ENCODE measurements at places on chromosomes 13 and 19. TPM values are rescaled to one million over a fixed set of nuclear protein-coding genes. Genes with fewer than 3 reads are reported as not detected.

- no peak for DNase-seq
Measured at GRCh38 chr13:78323848-78324247, 279.5 kb downstream of the POU4F1 start.

DNA sequence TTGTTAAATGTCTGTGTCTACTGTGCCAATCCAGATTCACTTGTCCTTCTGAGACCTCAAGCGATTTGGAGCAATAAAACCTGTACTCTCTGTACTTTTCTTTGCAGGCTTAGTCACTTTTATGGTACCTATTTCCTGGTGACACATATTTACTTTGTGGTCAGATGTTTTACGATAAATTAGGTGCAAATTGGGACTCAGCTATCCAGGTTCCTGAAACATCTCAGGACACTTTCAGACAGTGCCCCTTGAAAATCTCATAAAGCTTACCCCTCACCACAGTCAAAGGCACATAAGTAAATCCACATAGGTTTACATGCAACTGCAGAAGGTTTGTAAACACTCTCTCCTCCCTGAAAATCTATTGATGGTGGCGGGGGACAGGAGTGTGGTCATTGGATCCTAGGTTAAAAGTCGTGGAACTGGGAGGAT is 438.8 kb downstream of the EFNB2 start:
- DNase-seq, result no peak

DNA sequence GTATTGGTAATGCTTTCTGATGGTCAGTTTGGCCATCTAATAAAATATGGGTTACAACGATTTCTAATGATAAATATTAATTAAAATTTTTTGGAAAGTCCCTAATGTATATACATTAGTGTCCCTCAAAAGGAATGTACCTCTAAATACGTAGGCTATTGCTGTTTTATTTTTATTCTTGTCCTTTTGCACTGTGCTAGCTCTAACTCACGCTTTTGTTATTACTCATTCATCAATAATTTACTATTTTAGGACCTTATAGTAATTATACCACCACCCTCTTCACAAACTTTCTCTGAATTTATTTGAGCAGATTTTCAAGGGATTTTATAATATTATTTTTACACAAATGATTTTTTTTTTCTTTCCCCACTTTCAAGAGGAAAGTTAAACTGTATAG is 795.9 kb upstream of the PCDH9 start:
- DNase-seq, result no peak

- DNase-seq, result no peak
Measured at GRCh38 chr19:32642771-32643170, 32.2 kb downstream of the ANKRD27 start.

DNA sequence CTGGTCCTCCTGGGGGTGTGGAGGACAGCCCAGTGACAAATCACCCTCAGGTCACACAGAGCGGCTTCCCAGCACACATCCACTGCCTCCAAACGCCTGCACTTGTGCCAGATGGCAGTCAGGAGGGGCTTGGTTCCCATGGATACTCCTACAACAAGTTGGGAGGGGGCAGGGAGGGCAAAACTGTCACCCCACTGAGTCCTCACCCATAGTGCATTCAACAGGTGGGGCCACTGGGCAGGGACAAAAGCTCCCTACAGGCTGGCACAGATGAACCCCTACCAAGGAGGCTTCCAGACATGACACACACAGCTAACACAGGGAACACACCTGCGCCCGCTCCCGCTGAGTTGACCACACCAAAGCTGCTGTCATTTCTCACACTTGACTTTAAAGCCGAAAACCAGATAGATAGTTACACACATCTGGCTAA is 120.5 kb downstream of the STK24 start:
- DNase-seq, result no peak

DNA sequence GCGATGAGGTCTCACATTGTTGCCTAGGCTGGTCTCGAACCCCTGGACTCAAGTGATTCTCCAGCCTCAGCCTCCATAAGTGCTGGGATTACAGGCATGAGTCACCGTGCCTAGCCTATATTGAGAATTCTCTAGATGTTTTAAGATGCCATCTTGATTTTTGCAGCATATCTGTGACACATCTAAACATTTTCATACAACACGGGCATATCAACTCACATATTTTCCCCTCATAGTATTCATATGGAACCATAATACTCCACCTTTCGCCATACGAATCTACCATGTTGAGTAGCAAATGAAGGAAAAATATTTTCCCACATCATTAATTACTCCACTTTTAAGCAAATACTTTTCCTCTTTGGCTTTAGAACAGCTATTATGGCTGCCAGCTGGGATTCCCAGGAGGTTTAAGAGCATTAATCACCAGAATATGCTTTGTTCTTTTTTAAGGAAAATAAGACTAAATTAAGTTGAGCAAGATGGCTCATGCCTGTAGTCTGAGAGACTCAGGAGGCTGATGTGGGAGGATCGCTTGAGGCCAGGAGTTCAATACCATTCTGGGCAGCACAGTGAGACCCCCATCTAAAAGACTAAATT is 56.9 kb upstream of the GTF2F2 start:
- DNase-seq, result no peak

DNA sequence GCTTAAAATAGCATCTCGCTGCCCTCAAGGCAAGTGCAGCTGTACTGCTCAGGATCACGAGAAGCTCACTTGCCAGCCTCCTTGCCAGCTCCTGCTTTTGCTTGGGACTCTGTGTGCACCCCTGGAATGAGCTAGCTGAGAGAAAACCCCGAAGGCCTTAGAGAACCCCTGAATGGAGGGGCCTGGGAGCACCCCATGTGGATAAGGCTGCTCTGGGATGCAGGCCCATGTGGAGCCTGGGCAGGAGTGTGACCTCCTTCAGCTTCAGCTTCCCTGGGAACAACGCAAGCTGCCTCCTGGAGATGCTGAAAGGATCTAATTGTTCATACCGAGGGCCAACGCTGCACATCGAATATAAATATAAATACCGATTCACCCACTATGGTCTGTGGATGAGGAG is 109.2 kb downstream of the HSPH1 start:
- DNase-seq, result no peak

DNA sequence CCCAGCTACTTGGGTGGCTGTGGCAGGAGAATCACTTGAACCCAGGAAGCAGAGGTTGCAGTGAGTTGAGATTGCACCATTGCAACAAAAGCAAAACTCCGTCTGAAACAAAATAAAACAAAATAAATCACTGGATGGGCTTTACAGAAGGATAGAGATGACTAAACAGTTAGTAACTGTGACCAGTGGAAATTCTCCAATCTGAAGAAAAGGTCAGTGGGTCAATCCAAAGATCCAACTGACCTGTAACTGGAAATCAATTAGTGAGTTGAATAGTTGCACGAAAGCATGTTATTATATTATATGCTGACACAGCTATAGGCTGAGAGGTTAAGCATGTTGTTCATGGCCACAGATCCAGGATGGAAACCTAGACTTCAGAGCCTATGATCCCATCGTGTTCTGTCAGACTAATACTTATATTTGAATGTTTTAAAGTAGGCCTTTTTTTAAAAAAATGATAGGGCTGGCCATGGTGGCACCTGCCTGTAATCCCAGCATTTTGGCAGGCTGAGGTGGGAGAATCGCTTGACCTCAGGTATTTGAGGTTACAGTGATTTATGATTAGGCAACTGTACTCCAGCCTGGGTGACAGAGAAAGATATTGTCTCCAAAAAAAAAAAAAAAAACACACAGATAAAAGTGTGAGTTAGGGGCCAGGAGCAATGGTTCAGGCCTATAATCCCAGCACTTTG is 1.4 kb downstream of the ECH1 start:
- no peak for DNase-seq

DNA sequence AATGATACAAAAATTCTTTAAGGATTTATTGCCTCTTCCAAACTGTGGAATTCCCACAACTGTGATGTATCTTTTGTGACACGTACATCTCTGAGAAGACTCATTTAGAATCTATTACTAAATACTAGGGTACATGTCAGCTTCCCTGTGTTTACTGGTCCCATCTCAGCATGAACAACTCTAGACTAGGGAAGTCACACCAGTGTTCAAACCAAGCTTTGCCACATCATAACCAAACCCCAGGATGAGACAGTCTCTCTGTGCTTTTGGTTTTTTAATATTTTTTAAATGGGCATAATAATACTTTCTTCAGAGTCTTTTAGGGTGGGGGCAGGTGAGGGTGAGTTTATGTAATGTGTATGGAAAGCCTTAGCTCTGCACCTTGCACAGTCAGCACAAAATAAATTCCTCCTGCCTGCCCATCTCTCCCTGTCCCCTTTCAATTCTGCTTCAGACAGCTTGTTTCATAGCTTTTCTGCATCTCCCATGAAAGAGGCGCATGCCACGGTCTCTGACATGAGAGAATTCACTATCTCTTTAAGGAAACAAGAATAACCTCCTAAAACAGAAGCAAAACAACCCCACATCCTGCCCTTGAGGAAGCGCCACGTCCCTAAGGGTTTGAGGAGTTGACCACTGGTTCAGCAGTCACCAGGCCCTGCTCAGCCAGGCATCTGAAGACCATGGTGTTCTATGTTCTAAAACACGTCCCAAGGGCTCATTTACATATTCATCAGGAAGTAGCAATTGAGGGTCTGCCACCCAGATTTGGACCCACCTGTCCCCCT is 174.5 kb downstream of the USP12 start:
- DNase-seq, result no peak

DNA sequence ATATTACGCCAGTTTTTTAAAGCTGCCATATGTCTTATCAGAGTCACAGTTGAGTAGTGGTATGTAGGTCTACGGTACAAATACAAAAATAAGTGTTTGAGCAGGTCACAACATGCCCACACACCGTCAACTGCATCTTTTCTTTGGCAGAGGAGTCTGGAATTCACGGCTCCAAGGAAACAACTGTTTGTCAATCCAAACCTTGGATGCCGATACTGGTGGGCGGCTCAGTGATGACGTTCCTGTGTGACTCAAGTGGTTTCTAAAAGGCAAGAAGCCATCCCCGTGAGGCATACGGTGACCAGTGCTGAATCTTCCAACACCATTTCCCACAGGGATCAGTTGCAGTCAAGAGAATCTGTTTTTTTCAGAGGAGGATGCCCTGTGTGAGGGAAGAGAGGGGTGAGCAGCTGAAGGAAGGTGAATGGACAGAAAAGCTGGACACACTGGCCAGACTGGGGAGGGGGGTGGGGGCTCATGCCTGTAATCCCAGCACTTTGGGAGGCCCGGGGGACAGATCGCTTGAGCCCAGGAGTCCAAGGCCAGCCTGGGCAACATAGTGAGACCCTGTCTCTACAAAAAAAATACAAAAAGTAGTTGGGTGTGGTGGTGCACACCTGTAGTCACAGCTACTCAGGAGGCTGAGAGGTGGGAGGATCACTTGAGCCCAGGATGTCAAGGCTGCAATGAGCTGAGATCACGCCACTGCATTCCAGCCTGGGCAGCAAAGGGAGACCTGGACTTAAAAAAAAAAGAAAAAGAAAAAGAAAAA is 22.8 kb upstream of the CEBPG start:
- DNase-seq, result no peak

DNA sequence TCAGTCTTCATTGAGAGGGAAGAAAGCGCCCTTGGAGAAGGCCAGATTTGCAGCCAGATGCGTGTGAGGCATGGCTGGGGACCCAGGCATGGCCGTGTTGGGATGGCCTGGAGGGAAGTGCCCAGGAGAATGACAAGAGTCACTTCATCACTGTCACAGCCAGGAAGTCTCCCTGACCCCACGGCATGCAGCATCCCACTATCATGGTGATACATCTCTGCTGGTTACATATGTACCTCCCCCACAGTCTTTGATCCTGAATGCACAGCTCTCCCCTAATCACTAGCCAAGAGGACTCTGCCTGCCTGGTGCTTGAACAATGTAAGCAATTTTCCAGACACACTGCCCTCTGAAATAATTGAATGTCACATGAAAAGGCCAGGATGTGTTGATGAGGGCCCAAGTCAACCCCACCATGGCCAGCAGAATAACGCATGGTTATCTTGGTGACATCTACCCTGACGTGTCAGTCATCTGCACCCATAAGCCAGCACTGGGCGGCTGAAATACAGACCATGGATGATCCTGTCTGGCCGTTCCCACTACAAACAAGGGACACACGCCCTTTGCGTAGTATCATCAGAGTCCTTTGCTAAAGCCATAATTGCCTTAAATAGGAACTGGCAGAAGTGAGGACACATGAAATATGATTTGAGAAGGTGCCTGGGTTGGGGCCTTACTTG is 149.7 kb upstream of the SPACA7 start:
- no peak for DNase-seq

DNA sequence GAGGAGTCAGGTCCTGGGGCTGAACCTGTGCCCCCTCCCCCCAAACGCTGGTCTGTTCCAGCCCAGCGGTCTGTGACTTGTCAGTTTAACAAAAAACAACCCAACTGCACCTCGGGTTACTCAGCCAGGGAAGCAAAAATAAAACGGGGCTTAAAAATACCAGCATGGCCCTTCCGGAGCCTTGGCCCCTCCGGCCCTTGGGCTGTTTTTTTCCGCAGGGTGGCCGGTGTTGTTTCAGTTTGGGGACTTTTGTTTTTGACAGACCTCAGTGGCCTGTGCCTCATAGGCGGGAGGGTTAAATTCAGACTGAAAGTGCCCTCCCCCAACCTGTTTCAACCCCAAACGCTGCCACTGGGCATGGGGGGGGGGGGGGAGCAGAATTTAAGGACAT is 4.0 kb downstream of the TCF3 start:
- no peak for DNase-seq

GRCh38 chr19:32068793-32069192 is 276.6 kb upstream of the ZNF507 start:
- no peak for DNase-seq

DNA sequence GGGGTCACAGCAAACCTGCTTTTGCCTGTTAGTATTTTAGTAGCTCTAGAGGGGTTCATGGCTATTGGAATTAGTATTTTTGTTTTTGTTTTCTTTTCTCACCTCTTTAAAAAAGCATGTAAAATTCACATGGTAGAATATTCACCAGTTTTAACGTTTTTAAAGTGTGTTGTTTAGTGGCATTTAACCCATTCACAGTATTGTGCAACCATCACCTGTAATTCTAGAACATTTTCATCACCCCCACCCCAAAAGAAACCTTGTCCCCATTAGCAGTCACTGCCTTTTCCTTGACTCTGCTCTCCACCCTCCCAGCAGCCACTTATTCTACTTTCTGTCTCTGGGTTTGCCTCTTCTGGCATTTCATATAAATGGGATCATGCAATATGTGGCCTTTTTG is 39.8 kb downstream of the GATAD2A start:
- no peak for DNase-seq

- DNase-seq, result peak; percentile 77
Measured at GRCh38 chr19:13978351-13979243, 26.3 kb downstream of the DCAF15 start.

DNA sequence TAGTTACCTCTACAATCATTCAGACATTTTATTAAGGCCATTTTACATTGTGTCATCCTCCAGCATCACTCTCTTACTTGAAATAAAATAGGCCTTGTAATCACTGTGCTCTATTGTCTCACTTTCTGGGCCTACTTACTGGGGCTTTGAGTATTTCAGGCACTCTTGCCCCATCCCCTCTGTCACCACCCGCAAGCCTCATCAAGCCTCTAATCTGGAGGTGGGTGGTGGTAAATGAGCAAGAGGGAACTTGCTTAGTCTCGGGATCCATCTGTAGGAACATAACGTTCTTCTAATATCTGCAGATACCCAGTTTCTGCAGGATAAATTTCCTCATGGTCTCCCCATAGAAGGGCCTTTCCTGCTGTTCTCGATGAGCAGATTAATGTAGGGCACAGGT is 19.4 kb upstream of the GPR18 start:
- DNase-seq, result no peak

MADCAM1 gene
- total RNA-seq, result 1.2 TPM

NDUFS7 gene
- 56.3 TPM for total RNA-seq

SMG9 gene
- total RNA-seq, result 20.1 TPM

EDNRB gene
- 7.0 TPM for total RNA-seq

PDE4C gene
- total RNA-seq, result not detected

MYH14 gene
- 30.7 TPM for total RNA-seq

GPR4 gene
- 1.2 TPM for total RNA-seq

ZNF888 gene
- 5.0 TPM for total RNA-seq

SLC25A30 gene
- total RNA-seq, result 9.1 TPM

SIGLECL1 gene
- total RNA-seq, result not detected

SCEL gene
- 0.16 TPM for total RNA-seq

Data from pancreas (tissue), 10 donors.